Renal cortical epithelial cell (primary cell): ENCODE measurements at places on chromosomes 2 and 18.

GRCh38 chr18:3180325-3180724, 39.4 kb downstream of the MYOM1 start:
- no peak for DNase-seq

DNA sequence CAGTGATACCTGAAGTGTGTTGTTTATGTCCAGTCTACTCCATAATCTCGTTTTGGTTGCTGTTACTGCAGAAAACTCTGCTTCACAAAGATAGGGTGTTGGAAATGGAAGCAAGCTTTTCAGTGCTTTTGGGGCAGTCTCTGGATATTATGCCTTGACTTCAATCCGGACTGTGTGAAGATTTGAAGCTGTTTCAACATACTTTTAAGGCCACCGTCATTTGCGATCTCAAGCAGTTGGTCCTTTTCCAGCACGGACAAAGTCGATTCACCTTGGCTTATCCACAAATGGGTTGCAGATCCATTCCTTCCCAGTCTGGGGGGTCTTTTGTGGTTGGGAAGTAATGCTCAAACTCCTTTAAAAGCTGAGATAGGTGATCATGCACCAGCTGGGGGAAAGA, 20.4 kb downstream of the RBKS start:
- DNase-seq, result no peak

- DNase-seq, result no peak
Measured at GRCh38 chr2:176830362-176830761, 382.2 kb upstream of the HNRNPA3 start.

GRCh38 chr2:240960309-240960970, 38.0 kb upstream of the SNED1 start:
- peak; percentile 23 for DNase-seq

GRCh38 chr2:78407960-78408794, 617.3 kb upstream of the REG3G start:
- no peak for DNase-seq

DNA sequence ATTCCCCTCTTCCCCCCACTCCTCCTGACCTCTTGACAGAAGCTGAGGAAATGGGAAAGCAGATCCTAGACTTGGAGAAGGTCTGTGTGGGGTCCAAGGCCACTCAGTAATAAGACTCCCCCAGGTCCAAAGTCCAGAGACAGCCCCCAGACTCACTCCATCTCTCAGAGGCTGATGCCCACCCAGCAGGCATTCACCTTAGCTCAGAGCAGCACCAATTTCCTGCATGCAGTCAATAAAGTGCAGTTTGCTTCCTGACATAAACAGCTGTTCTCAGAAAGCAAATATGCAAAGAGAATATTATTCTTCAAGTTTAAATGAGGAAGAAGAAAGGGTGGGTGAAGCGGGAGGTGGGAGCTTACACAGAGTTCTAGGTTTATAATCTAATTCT, 84.1 kb upstream of the RTN4 start:
- no peak for DNase-seq

DNA sequence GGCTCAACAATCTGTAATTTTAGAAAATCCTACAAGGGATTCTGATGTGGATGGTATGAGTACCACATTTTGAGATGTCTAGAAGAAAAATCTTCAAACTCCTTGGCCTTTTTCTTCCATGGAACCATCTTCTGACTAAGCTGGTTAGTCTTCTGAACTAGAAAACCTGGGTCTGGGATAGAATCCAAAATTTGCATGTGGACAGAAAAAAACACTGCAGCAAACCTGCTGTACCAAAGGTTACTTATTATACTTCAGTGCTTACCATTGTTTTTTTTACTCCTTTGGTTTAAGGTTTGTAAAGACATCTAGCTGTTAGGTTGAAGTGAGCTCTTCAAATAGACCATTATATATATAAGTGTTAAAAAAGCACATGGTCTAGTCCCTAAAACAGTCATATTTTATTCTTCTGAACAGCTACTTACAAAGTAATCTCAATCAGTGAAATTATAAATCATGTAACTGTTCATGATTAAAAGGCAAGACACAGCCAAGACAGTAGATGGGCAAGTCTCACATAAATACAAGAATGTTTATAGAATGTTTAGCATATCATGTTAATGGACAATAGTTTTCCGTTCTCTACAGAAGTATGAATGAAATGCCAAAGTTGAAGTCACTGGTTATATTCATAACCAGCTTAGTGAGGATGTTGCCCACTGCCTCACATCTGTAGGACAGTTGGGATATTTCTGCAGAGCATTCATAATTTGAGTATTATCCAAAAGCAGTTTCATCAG, 85.5 kb downstream of the ORC4 start:
- peak; percentile 68 for DNase-seq
